ENCODE measurements at places on chromosomes 2 and 18. TPM values are rescaled to one million over a fixed set of nuclear protein-coding genes. Genes with fewer than 3 reads are reported as not detected.

MFSD2B gene
- 0.17 TPM for total RNA-seq

EFHD1 gene
- total RNA-seq: not detected

MCEE gene
- total RNA-seq: 18.8 TPM

PAX8 gene
- 0.51 TPM for total RNA-seq

RANBP2 gene
- total RNA-seq: 59.3 TPM

IGFBP5 gene
- total RNA-seq: 1,100 TPM

RGPD6 gene
- total RNA-seq: 22.6 TPM

SLC4A5 gene
- under 0.01 TPM for total RNA-seq

TUBA4B gene
- not detected for total RNA-seq

RAPGEF4 gene
- 1.3 TPM for total RNA-seq

DQX1 gene
- total RNA-seq: not detected

ALPG gene
- total RNA-seq: not detected

CROCC2 gene
- total RNA-seq: 0.51 TPM

SLC11A1 gene
- total RNA-seq: 0.17 TPM

SS18 gene
- total RNA-seq: 90.8 TPM

ODC1 gene
- 86.4 TPM for total RNA-seq

NEU2 gene
- total RNA-seq: not detected

PECR gene
- 22.6 TPM for total RNA-seq

EPHA4 gene
- total RNA-seq: 12.8 TPM

DSC2 gene
- under 0.01 TPM for total RNA-seq

RAB11FIP5 gene
- total RNA-seq: 35.0 TPM

ZNF396 gene
- total RNA-seq: 5.0 TPM

MAL gene
- not detected for total RNA-seq

NEDD4L gene
- 8.5 TPM for total RNA-seq

CFC1 gene
- not detected for total RNA-seq

SH3RF3 gene
- total RNA-seq: 10.1 TPM

PLCD4 gene
- 10.7 TPM for total RNA-seq

REG1B gene
- total RNA-seq: not detected

SPP2 gene
- total RNA-seq: not detected

SFTPB gene
- not detected for total RNA-seq

ZC3H15 gene
- total RNA-seq: 92.7 TPM

ATP9B gene
- 28.0 TPM for total RNA-seq

SIX3 gene
- not detected for total RNA-seq

SKOR2 gene
- total RNA-seq: not detected

COL3A1 gene
- 925 TPM for total RNA-seq

PSMA8 gene
- not detected for total RNA-seq

CFAP65 gene
- not detected for total RNA-seq

MAIP1 gene
- 24.8 TPM for total RNA-seq
